ENCODE measurements at places on chromosomes 6 and 20. TPM values are rescaled to one million over a fixed set of nuclear protein-coding genes. Genes with fewer than 3 reads are reported as not detected.

The C6orf118 gene
- not detected for total RNA-seq

The CALHM4 gene
- not detected for total RNA-seq

The NEURL2 gene
- total RNA-seq, result 78.7 TPM

- DNase-seq, result no peak
Observed at GRCh38 chr20:44433751-44434538, 41.7 kb upstream of the TTPAL start.

- no peak for DNase-seq
Observed at GRCh38 chr20:32539817-32540675, 45.1 kb downstream of the NOL4L start.

DNA sequence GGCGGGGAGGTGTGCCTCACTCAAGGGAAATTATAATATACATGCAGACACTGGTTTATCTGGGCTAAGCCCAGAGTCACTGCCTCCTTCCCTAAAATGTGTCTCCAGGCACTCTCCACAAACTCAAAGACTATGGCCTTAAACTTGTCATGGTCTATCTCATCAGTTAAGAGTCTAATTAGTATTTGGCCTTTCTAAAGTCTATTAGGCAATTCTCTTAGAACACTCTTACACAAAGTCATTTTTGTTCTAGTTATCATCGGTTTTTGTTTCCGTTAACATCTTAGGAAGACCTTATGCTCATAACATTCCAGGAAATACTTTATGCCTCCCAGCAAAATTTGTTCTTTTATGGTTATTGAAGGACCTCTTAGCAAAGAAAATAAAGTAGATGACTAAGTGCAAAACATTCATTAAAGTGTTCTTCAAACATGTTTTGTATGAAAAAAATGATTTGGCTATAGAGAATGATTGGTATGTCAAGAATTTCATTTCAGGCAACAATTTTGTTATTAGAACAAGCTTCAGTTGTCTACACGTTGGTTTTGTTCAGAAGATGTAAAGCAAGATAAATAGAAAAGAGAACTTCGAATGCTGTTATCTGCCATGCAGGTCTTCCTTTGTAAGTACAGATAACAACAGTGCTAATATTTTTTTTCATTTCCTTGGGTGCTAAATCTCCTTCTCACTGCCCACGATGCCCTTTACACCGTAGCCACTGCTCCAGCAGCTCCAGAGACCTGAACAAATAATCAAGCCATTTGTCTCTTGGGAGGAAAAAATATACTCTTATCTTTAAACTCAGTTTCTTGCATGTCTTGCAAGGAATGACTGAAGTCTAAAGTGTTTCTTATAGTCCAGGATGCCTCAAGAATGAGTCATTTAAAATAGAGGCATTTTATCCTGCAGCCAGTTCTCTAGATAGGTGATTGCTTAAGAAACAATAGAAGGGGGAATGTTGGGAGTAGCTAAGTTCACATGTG is 170.4 kb downstream of the HTR1B start:
- no peak for DNase-seq

GRCh38 chr20:46631212-46631869 is 19.9 kb downstream of the SLC13A3 start:
- DNase-seq, result no peak

- DNase-seq, result no peak
Observed at GRCh38 chr20:17653835-17654648, 28.0 kb downstream of the RRBP1 start.

- DNase-seq, result no peak
Observed at GRCh38 chr6:3794092-3794491, 42.6 kb upstream of the PXDC1 start.

DNA sequence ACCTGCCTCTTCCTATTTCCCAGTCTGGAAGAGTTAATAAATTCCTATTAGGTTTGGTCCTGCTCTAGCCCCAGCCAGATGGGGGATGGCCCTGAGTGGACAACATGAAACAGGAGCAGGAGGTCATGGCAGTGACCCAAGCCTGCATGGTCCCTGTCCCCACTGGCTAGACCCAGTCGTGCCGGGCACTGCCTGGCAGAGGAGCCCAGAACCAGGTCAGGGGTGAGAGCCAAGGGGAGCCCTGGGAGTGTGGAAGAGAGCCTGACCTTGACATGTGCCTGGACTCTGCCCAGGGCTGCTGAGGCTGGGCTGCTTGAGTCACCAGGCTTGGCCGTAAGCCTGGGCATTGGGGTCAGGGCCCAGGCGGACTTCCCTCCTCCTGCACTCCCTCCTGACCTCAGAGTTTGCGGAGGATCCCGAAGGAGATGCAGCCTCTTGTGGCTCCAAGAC is 3.6 kb downstream of the AVP start:
- DNase-seq, result no peak
